ENCODE measurements at places on chromosomes 7 and 10. TPM values are rescaled to one million over a fixed set of nuclear protein-coding genes. Genes with fewer than 3 reads are reported as not detected.

The CUL1 gene
- 52.8 TPM for total RNA-seq

DNA sequence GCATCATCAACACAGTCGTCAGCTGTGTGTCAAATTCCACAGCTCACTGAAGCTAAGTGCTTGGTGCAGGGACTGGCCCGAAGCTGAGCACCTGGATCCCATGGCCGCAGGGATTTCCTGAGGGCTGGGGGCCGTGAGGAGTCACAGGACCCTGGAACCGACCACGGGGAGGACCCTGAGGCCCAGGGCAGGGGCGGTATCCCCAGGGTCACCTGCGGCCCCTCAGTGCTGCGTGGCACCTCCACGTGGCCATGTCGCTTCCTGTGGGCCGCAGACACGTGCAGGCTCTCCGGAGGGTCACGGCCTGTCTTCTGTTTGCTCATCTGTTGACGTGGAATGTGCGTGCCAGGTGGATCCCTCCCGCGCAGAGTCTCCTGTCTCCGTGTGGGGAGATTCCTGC, 53.4 kb downstream of the NKX6-2 start:
- DNase-seq, result no peak

- no peak for DNase-seq
Measured at GRCh38 chr7:51705701-51706100, 389.1 kb upstream of the COBL start.

The GJD4 gene
- not detected for total RNA-seq

The CCDC126 gene
- 8.9 TPM for total RNA-seq

DNA sequence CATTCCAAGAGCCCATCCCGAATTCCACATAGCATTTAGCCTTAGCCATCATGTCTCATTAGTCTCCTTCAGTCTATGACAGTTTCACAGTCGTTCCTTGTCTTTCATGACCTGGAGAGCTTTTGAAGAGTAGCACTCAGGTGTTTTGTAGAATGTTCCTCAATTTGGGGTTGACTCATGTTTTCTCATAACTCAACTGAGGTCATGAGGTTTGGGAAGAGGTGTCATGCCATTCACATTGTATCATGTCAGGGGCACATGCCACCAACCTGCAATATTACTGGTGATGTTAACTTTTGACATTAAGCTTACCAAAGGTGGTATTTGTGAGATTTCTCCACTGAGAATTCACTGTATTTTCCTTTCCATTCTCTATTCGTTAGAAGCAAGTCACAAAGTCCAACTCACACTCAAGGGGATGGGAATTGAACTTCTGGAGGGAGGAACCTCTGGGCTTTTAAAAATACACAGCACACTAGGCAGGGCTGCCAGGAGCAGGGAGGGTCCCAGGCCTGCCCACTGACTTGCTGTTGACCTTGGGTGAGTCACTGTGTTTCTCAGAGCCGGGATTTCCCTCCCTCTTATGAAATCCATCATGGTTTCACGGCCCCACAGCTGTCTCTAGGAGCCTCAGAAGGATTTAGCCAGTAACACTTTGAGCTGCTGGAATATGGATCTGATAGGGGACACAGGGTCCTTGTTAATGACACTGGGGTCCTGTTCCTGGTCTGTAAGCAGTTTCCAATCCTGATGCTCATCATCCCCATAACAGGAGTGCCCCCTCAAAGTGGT, 74.4 kb upstream of the TCF7L2 start:
- no peak for DNase-seq

The OR9A2 gene
- total RNA-seq, result not detected

- DNase-seq, result peak; percentile 30
Measured at GRCh38 chr7:927031-927671, 27.3 kb downstream of the ADAP1 start.

GRCh38 chr7:17486835-17487234, 188.4 kb downstream of the AHR start:
- no peak for DNase-seq

DNA sequence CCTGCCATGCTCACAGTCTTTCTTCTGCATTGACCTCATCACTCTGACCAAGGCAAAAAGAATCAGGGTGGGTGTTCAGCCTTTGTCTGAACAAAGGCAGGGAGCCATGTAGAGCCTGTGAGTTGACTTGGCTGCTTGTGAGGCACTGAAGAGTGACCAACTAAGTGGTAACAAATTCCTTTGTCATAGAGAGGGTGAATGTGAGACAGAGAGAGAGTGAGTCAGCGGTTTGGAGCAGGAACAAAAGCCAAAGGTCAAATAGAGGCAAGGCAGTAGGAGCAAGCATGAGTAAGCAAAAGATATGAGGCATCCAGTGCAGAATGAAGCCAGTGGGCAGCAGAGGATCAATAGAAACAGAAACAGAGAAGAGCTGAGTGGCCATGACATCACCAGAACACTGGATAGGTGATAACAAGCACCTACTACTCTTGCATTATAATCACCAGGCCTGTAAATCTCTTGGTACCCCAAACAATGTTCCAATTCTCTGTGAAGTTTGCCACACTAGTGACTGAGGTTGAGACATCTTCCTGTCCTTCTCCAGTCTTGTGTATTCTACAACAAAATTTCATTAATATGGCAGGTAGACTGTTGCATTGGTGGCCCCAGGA, 116.2 kb upstream of the LAMB4 start:
- DNase-seq, result peak; percentile 14

- no peak for DNase-seq
Measured at GRCh38 chr7:108331971-108332370, 124.3 kb downstream of the NRCAM start.

The NANOS1 gene
- total RNA-seq, result 1.0 TPM

DNA sequence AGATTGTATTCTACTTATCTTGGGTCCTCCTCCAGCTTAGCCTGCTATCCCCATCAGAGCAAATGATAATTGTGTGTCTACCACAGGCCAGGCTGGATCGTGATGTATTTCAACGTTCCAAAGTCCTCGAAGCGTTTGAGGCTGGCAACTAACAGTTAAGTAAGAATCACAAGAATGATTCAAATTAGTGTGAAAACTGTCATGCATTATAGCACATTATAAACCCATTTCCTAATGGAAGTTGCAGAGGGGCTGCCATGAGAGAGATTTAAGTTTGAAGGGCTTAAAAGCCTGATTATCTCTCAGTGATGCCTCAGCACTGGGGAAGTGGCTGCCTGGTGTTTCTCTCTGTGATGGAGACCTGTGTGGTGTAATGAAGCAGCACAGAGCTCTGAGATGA, 119.1 kb downstream of the FRMD4A start:
- DNase-seq, result no peak

DNA sequence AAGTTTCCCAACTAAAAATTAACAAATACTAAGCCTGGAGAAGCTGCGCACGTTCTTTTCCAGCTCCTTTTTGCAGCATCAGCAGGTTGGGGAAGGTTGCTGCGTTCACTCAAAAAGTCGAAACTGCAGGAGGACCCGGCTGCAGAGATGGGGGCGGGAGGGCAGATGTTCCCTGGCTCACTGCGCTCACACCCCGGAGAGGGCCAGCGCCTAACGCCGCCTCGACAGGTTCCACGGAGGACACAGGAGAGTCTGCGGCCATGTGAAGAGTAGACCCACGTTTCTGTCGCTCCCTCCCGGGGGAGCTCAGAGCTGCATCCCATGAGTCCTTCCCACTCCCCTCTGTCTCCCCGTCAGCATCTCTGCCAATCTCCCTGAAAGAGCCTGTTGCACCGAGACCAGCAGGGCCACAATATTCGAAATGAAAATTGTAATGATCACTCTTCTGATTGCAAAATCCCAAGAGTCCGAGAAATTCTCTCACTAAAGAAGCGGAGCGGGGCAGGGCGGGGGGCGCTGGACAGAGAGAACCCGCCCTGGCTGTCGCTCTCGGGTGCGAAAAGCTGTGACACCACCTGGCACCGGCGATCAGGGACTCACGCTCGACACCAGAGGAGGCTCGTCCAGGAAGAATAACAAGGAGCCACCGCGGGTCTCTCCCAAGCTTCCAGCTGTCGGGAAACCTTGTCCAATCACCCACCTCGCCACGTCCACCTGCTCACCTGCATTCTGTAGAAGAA, 131.5 kb upstream of the PFKP start:
- DNase-seq, result no peak

- no peak for DNase-seq
Measured at GRCh38 chr10:61793760-61794703, 107.5 kb upstream of the ARID5B start.

The C10orf105 gene
- total RNA-seq, result 0.24 TPM

GRCh38 chr10:84907461-84908009, 579.1 kb downstream of the CCSER2 start:
- DNase-seq, result no peak

The CPA1 gene
- not detected for total RNA-seq

The HABP2 gene
- total RNA-seq, result not detected

DNA sequence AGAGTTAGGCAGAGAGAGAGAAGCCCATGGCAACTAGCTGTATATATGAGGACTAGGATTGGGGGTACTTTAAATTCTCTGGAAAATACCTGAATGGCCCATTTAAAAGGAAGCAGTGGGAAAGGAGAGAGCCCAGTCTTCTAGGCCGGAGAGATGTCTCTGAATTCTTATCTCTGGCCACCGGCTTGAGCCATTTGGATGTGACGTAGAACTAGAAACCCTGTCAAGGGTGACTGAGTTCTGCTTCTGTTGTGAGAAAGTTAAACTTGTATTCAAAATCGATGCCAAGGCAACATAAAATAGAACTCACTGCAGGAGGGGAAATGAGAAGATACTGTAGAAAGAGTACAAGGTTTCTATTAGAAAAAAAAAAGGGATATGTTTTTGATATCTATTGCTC, 6.3 kb upstream of the GSTK1 start:
- DNase-seq, result no peak

GRCh38 chr10:68342909-68343516, 10.3 kb upstream of the PBLD start:
- DNase-seq, result no peak

The NEUROG3 gene
- not detected for total RNA-seq

GRCh38 chr10:124573726-124574455, 112.3 kb downstream of the LHPP start:
- peak; percentile 20 for DNase-seq

DNA sequence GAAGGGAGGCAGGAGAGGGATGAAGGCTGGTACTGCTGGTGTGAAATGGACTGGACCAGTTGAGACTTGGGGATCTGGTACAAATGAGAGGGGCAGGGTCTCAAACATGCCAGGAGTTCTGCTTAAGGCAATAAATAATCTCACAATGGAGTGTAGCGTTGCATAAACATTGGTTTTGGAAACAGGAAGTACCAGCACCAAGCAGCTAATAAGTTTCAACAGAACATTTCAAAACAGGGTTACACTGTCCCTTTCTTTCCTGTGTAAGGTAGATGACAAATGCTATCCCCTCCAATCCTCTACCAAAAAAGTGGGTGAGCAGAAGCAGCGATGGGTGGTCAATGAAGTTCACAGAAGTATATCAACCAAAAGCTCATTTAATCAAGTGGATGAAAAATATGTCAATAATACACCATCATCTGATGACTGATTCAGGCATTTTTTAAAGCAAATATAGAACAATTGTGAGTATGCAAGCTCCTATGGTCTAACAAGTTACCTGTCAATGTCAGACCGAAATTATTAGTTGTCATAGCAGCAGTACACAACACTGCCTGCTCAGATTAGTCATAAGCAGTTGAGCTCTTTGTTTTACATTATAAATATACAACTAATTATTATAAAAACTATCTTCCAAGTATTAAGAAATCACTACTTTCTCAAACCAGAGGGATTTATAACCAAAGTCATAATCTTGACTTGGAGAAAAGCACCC, 220.0 kb downstream of the FAM107B start:
- DNase-seq, result no peak

DNA sequence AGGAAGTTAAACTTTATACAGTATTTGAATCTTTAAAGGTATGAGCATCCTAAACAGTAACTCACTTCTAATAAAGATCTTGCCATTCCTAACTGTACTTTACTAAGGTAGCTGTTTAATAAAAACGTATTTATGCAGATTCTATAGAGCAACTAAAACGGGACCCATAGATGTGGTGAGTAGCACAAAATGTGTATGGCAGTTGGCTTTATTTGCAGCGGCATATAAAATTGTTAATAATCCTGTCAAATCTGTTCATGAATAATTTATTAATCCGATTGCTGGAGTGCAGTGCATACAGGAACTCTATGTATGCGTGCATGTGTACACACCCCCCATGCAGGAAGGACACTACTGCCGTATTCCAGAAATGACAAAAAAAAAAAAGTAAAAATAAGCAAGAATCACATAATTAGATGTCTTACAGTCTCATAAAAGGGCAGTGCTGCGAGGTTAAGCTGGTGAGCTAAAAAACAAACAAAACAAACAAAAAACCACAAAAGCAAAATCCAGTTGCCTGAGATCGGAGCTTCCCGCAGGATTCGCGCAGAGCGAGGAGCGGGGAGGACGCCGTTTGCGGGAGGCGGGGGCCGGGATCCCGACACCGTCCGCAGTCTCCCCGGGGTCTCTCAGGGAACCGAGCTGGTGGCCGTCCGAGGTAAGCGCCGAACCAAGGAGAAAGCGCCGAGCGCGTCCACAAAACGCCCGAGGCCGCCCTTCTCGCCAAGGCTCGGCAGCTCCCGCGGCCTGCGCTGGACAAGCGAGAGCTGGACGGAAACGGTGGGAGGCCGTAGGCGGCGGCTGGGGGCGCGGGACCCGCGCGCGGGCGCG, 518 bp upstream of the COMMD3 start:
- no peak for DNase-seq

The OLAH gene
- 0.51 TPM for total RNA-seq

DNA sequence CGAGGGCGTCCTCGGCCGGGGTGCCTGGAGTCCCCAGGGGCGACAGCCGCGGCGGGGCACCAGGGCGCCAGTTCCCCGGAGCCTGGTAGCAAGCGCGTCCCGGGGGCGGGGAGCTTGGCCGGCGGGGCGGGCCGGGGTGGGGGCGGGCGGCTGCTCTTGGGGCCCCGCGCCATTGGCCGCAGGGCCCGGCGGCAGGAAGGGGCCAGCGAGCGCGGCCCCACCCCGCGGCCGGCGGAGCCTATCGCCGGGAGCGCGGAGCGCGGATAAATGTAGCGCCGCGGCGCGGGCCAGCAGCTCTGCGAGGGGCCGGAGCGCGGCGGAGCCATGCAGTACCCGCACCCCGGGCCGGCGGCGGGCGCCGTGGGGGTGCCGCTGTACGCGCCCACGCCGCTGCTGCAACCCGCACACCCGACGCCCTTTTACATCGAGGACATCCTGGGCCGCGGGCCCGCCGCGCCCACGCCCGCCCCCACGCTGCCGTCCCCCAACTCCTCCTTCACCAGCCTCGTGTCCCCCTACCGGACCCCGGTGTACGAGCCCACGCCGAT, at the start of gene HHEX:
TSS of gene HHEX (plus strand) at position 293 of the 548 bp plus-strand sequence. CDS start at position 325, 32 bp downstream.
- DNase-seq, result peak; percentile 85

- no peak for DNase-seq
Measured at GRCh38 chr10:10794791-10795191, 222.9 kb upstream of the CELF2 start.

DNA sequence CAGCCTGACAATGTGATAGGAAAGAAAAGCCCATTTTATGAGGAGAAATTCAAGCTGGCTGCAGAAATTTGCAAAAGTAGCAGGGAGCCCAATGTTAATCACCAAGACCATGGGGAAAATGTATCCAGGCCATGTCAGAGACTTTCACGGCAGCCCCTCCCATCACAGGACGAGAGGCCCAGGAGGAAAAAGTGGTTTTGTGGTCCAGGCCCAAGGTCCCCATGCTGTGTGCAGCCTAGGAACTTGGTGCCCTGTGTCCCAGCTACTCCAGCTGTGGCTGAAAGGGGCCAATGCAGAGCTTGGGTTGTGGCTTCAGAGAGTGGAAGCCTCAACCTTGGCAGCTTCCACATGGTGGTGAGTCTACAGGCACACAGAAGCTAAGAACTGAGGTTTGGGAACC, 12.7 kb downstream of the COA1 start:
- no peak for DNase-seq

The ZP3 gene
- 2.5 TPM for total RNA-seq

The LOXL4 gene
- total RNA-seq, result 0.70 TPM

The CCDC172 gene
- total RNA-seq, result not detected
